ENCODE measurements at places on chromosomes 5 and 9. TPM values are rescaled to one million over a fixed set of nuclear protein-coding genes. Genes with fewer than 3 reads are reported as not detected.

The SLC34A1 gene
- total RNA-seq, result not detected

The PKD2L2 gene
- not detected for total RNA-seq

The TNIP1 gene
- 473 TPM for total RNA-seq

The SHISAL2B gene
- total RNA-seq, result not detected

The MARCOL gene
- total RNA-seq, result not detected

The ENTPD2 gene
- not detected for total RNA-seq

The BRINP1 gene
- not detected for total RNA-seq

The STK32A gene
- not detected for total RNA-seq

The CD14 gene
- total RNA-seq, result 0.39 TPM

The PCDHGB5 gene
- total RNA-seq, result 0.92 TPM

The TUSC1 gene
- 0.48 TPM for total RNA-seq

The TRIM36 gene
- not detected for total RNA-seq

The RGS3 gene
- total RNA-seq, result 56.2 TPM

The IFNA2 gene
- not detected for total RNA-seq

The N4BP3 gene
- total RNA-seq, result 3.4 TPM

The TUBB4B gene
- 361 TPM for total RNA-seq

The PHYHD1 gene
- total RNA-seq, result 0.68 TPM

The MORN5 gene
- not detected for total RNA-seq

The MELK gene
- 57.9 TPM for total RNA-seq

The IFNA13 gene
- total RNA-seq, result not detected

The OTP gene
- total RNA-seq, result not detected

The SPRY4 gene
- 0.64 TPM for total RNA-seq

The RNF180 gene
- 0.53 TPM for total RNA-seq

The ZNF346 gene
- 26.1 TPM for total RNA-seq

The TMEM252 gene
- not detected for total RNA-seq

The ANKDD1B gene
- total RNA-seq, result 0.48 TPM

The IRX2 gene
- total RNA-seq, result not detected

The RANBP3L gene
- total RNA-seq, result not detected

The AK6 gene
- total RNA-seq, result 60.1 TPM

The SLC2A6 gene
- 6.1 TPM for total RNA-seq

The CCL28 gene
- total RNA-seq, result 13.0 TPM

The POLE3 gene
- 73.8 TPM for total RNA-seq

The SH2D3C gene
- 25.1 TPM for total RNA-seq

The FAM219A gene
- 19.7 TPM for total RNA-seq

The RETREG1 gene
- total RNA-seq, result 21.9 TPM

The PFDN1 gene
- 60.4 TPM for total RNA-seq

The ZNF454 gene
- total RNA-seq, result not detected

The LRRTM2 gene
- 0.44 TPM for total RNA-seq

The PCDHGA5 gene
- 0.51 TPM for total RNA-seq

The ADRA1B gene
- not detected for total RNA-seq

The MEIKIN gene
- total RNA-seq, result not detected

The IPO11 gene
- 52.8 TPM for total RNA-seq

The TAS2R1 gene
- not detected for total RNA-seq

The NPR3 gene
- total RNA-seq, result not detected

The RFK gene
- total RNA-seq, result 17.1 TPM

The COL23A1 gene
- total RNA-seq, result not detected

The PAEP gene
- total RNA-seq, result not detected

The ADAMTS13 gene
- 1.5 TPM for total RNA-seq

The TMEM232 gene
- total RNA-seq, result 0.80 TPM

The F2R gene
- 3.3 TPM for total RNA-seq

The NXNL2 gene
- not detected for total RNA-seq

The PRRC1 gene
- 53.5 TPM for total RNA-seq

The OGN gene
- not detected for total RNA-seq

The SH3GL2 gene
- not detected for total RNA-seq

The NMUR2 gene
- total RNA-seq, result not detected

The GFI1B gene
- not detected for total RNA-seq

The CYSRT1 gene
- total RNA-seq, result 0.50 TPM

The BTNL8 gene
- total RNA-seq, result 0.18 TPM
